Natural killer cell treated with Interleukin-12 subunit alpha and Interleukin-12 subunit beta and Interleukin-15 and Interleukin-18, amount 100 ng/mL, for 72 hours (primary cell): ENCODE measurements at places on chromosomes 13 and 19. TPM values are rescaled to one million over a fixed set of nuclear protein-coding genes. Genes with fewer than 3 reads are reported as not detected.

DNA sequence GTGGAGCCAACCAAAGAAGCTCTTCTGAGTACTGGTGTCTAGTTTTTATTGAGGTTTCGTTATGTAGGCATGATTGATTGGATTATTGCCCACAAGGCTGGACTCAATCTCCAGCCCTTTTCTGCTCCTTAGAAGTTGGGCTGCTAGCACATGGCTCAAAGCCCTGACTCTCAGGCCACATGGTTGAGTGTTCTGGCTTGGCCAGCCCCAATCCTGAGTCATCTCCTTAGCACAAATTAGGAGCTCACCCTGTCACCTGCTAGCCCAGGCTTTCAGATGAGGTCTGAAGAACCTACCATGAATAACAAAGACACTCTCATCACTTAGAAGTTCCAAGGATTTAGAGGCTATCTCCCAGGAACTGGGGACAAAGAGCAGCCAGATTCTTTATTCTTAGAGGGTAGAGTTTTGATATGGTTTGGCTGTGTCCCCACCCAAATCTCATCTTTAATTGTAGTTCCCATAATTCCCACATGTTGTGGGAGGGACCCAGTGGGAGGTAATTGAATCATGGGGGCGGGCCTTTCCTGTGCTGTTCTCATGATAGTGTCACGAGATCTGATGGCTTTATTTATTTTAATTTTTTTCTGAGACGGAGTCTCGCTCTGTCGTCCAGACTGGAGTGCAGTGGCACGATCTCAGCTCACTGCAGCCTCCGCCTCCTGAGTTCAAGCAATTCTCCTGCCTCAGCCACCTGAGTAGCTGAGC lies 11.3 kb downstream of the DPY19L3 start:
- no peak for DNase-seq

DNA sequence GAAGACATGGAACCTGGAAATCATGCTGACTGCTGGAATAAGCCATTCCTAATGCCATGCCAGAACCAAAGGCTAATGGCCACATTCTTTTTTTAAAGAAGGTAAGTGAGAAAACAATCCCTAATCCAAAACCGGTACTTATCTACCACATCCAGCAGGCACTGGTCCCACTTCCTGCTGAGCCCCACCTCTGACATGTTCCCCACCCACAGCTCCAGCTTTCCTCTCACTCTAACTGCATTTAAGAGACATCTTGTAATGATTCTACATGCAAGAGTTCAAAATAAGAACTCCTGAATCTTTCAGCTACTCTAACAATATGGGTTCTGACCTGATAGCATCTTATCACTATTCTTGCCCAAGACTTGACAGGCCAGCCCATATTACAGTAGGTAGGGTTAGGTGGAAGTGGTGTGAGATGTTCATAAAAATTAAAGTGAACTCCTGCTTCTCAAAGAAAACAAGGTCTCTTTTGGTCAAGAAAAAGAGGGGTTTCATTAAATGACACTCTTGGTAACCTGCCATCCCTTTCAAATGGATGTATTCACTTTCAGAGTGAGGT lies 41.9 kb downstream of the N4BP2L2 start:
- DNase-seq: no peak

DNA sequence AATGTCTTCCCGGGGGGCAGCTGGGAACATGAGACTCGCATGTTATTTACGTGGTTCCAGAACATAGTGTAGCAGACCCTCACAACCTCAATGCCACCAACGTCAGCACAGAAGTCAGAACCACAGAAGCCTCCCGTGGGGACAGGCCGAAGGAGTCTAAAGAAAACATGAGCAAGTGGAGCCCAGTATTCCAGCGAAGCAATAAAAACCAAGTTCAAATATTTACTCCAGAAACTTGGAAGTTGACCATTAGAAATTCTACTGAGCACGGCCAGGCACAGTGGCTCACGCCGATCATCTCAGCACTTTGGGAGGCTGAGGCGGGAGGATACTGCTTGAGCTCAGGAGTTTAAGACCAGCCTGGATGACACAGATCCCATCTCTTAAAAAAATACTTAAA lies 17.9 kb upstream of the ATP8B3 start:
- DNase-seq: no peak

SPRED3 gene
- total RNA-seq: 4.6 TPM

CAPN12 gene
- 3.6 TPM for total RNA-seq

KIRREL2 gene
- total RNA-seq: 2.2 TPM

TBC1D4 gene
- total RNA-seq: 2.9 TPM

C1QTNF9B gene
- not detected for total RNA-seq
